ENCODE measurements at places on chromosomes 6 and 20.
A peak's percentile ranks its signal among the peaks of the same experiment; 100 is the strongest.

DNA sequence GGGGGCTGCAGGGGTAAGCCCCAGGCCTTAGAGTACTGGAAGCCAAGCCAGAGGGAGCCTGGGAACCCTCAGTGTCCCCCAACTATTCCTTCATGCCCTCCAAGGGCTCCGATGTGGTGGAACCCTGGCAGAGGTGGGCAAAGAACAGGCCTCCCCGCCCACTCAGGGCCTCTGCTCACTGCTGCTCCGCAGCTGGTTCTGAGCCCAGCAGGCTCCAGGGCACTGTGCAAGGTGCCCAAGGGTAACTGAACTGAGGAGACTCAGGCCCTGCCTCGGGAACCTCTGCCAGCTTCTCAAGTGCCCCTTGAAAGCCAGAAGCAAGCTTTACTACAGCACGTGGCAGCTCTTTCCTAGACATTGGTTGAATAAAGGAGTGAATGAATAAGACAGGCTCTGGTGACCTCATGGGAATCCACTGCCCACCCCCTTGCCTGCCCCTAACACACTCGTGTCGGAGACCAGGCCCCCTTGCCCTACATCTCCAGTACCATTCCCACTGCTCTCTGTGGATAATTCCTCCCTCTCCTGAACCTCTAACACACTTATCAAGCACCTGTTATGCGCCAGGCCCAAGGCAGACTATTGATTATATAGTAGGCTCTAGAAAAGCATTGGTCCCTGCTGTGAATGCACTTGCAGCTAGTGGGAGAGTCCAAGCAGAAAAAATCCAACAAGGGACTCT is 55.0 kb downstream of the TOX2 start:
- DNase-seq: no peak

- DNase-seq: no peak
Measured at GRCh38 chr6:129015721-129016120, 132.8 kb downstream of the LAMA2 start.

DNA sequence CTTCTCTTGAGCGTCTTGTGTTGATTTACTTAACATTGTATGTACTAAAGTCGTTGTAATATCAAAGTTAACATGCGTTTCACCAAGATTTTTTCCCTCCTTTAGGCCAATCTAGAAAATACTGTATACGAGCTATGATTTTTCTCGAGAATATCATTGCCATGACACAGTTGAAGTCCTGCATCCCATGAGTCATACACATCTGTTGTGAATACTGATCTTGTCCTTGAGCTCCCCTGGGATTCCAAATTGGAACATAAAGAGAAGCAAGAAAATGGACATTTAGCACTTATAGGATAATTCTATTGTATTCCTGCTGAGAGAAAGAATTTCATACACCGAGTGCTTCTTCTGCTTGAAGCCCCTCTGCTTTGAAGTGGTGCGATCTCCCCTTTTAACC is 109.6 kb downstream of the SLC35B3 start:
- no peak for DNase-seq

DNA sequence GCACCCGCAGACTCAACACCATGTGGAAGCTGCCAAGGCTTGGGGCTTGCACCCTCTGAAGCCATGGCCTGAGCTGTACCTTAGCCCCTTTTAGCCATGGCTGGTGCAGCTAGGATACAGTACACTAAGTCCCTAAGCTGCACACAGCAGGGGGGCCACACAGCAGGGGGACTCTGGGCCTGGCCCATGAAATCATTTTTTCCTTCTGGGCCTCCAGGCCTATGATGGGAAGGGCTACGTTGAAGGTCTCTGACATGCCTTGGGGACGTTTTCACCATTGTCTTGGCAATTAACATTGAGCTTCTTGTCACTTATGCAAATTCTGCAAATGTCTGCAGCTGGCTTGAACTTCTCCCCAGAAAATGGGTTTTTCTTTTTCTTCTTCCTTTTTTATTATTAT is 103.3 kb downstream of the SLC16A10 start:
- DNase-seq: no peak

GRCh38 chr6:40928307-40928706 is 110.7 kb downstream of the UNC5CL start:
- no peak for DNase-seq

DNA sequence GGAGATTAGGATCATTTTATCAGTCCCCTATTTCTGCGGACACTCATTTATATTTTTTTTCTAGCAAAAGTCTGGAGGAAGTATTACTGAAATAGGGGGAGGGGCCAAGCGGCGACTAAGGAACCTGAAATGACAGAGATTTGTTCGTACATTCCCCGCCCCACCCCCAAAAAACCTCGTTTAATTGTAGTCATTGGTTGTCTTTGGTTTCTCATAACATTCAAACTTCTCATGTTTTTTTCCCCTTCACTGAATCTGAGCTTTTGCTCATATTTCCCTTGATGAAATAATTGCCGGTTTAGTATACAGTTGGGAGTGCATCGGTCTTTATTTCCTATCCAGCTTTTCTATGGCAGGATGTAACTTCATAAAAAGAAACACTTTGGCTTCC is 768 bp upstream of the FYN start:
- no peak for DNase-seq

DNA sequence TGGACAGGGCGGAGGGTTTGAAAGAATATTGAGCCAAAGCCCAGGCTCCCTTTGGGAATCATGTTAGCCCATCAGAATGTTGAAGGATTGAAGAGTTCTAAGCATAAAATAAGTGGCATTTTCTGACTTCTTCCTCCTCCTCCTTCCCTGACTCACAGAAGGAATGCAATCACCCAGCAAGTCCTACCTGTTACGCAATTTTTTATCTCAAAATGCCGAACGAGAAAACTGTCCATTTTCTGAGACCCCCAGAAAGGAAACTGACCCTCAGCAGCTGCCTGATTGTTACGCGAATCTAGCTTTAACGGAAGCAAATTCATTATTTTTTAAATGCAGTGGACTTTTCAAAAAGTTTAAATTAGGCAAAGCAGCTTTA is 4.7 kb upstream of the DNAJC5 start:
- DNase-seq: no peak

DNA sequence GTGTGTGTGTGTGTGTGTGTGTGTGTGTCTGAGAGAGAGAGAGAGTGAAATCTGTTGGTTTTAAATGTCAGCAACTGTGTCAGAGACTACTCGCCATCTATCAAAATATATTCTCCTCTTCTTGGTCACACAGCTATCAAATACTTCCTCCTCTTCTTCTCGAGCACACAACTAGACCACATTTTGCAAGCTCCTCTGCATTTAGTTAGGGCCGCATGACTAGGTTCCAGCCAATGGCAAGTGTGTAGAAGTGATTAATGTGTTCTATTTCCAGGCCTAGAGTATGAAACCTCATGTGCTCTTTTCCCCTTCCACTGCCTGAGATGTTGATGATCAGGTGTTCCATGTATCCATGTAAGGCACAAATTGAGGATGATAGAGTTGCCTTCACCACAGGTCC is 278.5 kb upstream of the MARCKS start:
- DNase-seq: no peak

GRCh38 chr20:9375221-9375681 is 139.1 kb upstream of the LAMP5 start:
- no peak for DNase-seq

DNA sequence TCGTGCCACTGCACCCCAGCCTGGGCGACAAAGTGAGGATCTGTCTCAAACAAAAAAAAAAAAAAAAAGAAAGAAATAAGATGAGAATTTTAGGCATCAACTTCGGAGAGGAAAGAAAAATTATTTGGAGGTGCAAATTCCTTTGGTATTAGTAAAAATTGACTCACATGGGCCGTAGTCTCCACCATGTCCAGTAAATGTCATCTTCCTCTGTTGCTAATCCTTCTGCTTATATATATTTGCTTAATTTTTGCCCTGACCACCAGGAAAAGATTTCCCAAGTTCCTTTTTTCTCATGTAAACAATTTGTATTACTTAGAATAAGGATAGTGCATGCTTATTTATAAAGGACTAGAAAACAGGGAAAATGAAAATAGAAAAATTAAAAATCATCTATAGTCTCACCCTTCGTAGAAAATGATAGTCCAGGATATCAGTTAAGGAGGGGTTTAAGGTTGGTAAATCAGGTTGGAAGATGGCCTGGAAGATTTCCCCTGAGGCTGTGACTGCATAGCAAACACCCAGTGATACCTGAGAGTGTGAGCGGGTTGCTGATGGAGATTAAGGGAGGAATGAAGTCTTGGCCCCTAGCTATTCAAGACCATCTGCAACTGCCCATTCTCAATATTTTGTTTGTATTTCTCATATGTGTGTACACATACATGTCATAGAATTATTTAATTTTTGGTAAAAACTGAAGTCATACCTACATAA is 240.8 kb downstream of the ZNF217 start:
- DNase-seq: no peak

DNA sequence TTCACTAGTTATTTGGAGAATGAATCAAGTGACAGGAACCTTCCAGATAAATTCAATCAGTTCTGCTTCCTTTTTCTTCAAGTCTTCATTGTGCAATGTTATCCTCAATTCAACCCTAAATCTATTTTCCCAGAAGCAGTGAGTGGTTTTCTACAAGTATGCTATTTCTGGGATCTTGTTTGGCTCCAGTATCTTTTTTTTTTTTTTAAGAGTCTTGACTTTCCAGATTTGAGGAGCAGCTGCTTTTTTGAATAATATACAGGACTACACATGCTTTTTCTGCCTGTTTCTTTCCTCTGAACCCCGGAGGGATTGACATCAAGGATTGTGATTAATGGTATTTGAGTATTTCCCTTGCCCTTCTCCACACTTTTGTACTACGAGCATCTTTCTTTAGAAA is 339.2 kb upstream of the JAG1 start:
- no peak for DNase-seq

- peak; percentile 52 for DNase-seq
Measured at GRCh38 chr20:54680872-54681619, 205.7 kb downstream of the DOK5 start.

DNA sequence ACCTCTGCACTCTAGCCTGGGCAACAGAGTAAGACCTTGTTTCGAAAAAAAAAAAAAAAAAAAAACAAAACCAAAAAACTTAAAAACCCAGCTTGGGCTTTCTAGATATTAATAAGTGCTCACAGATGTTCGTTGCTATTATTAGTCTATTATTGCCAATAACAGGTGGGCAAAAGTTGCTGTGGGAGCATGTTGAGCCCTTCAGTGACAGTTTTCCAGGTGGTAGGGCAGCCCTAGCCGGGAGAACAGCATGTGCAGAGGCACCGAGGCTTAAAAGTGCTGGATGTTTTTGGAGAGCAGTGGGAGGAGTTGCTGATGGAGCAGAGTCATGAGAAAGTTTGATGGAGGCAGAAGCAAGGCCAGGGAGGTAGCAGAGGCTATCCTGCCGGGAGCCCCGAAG is 4.4 kb downstream of the PPP1R16B start:
- no peak for DNase-seq

DNA sequence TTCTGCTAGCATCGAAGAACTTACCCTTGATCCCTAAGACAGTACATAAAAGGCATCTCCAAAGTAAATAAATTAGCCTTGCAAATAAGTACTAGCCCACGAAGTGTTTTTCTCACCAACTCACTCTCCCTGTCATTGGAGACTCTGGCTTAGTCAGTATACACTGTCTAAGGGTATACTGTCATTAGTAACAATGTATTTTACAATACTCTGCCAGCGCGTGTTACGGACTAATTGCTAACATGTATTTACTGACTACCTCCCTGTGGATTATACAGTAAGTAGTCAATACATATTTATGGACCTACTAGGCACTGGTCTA is 72.1 kb downstream of the NFATC2 start:
- DNase-seq: no peak

DNA sequence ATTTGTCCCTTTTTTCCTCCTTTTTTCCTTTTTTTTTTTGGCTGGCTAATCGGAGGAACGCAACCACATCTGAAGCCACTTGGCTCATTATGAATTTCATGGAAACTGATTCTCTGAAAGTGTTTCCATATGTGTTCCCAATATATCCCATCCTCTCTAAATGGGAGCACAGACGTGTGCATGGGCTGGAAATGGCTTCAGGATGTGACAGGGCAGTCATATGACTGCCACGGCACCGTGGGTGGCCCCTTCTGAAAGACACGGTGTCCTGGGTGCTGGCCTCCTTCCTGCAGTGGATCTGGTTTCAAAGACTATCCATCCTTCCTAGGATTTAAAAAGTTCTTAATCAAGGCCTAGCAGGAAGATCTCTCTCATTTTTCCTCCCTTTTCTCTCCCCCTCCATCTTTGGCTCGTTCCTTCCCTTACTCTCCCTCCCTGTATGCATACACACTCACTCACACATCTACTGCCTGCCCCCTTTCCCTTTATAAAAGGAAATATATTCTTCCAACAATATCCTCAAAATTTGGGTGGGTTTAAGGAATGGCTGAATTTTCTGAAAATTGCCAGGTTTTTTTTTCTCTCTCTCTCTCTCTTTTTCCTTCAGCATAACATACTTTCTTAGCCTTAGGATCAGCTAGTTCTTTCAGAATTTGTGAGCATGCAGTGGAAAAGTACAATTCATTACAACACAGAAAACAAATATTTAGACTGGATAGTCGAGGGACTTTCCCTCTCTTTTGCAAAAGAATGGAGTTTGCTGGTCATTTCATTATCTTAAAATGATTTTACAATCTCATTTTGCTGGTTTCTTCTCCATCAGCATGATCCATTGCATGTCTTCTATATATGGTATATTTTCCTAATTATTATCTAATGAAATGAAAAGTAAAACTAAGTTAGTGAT is 161.2 kb upstream of the SUPT3H start:
- DNase-seq: no peak

GRCh38 chr20:58054082-58054779 is 174.2 kb downstream of the ANKRD60 start:
- no peak for DNase-seq

DNA sequence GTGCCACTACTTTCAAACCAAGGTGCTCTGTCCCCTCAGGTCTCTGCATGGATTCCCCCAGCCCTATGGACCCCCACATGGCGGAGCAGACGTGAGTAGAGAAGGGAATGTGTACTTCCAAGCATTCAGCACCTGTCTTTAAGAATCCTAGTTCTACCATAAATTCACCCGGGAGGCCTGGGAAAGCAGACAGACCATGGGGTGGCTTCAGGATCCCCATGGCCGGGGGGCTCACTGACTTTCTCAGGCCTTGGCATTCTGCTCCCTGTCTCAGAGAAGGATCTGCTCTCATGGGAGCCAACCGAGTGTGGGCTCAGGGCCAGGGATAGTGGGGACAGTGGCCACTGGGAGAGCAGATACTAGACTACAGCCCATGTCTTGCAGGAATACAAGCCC is 2.3 kb downstream of the CDC25B start:
- no peak for DNase-seq

DNA sequence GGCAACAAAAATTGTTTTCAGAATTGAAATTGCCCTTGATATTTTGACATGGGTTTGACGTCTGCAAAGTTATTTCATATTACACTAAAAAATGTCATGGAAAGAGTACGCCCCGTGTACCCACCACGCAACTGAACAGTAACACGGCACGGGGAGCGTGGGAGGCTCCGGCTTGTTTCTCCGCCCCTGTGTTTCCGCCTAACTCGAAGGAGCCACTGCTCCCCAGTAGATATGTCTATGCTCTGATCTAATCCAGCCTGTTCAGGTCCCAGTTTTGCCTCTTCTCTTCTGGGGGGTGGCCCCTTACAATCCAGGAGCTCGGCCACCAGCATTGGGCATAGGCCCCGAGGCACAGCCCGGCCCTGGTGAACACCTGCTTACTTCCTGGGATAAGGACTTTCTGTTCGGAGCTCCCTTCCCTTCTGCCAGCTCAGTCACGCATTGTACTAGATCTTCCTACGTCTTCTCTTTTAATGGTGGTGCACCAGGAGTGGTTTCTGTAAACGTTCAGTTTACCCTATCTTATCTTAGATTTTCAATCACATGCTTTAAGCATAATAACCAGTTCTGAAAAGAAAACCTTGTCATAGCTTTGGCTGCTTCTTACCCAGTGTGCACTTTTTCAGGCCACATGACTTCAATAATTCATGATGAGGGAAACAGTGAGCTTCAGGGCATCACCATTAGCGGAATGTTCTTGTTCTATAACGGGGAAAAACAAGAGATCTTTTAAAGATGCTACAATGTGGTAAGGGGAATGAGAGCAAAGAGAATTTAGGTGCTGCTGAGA is 43.9 kb upstream of the EXOC2 start:
- no peak for DNase-seq
